ENCODE measurements at places on chromosomes 11 and 22.

DNA sequence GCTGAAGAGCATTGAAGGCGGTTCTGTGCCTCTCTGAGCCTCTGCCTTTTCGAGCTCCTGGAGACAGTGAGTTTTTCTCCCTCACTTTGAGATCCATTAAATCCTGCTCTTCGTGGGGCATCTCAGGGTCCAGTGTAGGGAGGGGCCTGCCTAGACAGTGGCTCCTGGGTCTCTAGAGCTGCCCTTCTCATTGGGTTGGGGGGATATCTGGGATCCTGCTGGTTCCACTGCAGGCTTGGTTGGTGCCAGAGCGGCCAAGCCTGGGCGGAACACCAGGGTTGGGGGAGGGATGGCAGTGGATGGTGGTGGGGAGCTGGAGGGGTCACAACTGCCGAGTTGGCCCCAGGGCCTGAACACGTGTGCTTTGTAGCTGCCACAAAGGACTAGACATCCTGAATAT lies 52.2 kb upstream of the CARS1 start:
- H3K4me1 ChIP-seq: no peaks in the 10 kb centered on the region
- no peak overlapping the region for H3K4me3 ChIP-seq
- no peak for DNase-seq
- H3K27ac ChIP-seq: no peak overlapping the region
- peaks cover 2% of the 10 kb centered on the region for H3K27me3 ChIP-seq

- no peak overlapping the region for H3K27ac ChIP-seq
- no peaks in the 10 kb centered on the region for H3K27me3 ChIP-seq
- H3K4me3 ChIP-seq: no peak overlapping the region
- DNase-seq: no peak
These were observed 38.2 kb upstream of the SESN3 start for GRCh38 chr11:95269036-95269819.

DNA sequence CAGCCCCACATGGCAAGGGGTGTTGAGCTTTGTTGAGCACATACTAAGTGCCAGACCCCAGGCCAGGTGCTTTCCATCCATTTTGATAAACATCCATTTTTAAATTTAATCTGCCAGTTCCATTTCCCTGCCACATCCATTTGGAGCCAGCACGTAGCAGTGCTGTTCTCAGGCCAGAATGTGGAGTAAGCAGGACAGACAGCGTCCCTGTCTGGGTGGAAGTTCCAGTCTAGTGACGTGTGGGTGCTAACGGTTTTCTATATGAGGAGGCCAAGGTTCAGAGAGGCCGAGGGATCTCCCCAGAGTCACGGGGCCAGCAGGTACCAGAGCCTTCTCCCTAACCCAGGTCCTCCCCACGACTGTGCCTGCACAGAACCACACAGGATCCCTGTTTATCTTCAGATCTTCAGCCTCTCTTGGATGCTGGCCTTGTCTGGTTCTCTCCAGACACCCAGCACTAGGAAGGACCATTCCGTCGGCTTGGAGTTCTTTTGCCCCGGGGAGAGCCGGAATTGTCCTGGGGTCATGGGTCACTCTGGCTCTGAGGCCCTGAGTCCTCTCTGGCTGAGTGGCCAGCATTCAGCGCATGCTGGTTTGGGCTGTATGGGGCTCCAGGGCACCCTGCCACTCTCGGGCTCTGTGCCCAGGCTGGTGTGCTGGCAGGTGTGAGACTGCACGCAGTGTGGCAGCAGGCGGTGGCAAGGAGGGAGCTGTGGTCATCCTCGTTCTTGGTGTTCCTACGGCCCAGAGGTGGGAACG lies 63.6 kb upstream of the PPARA start:
- H3K4me1 ChIP-seq: peaks cover 23% of the 10 kb centered on the region
- no peaks in the 10 kb centered on the region for H3K27me3 ChIP-seq
- no peak overlapping the region for H3K27ac ChIP-seq
- no peaks in the 10 kb centered on the region for H3K36me3 ChIP-seq
- DNase-seq: no peak

- DNase-seq: no peak
- H3K4me1 ChIP-seq: peaks cover 19% of the 10 kb centered on the region
- no peaks in the 10 kb centered on the region for H3K36me3 ChIP-seq
- no peak overlapping the region for H3K27ac ChIP-seq
These were observed 9.4 kb downstream of the PLAAT2 start for GRCh38 chr11:63553759-63554158.

DNA sequence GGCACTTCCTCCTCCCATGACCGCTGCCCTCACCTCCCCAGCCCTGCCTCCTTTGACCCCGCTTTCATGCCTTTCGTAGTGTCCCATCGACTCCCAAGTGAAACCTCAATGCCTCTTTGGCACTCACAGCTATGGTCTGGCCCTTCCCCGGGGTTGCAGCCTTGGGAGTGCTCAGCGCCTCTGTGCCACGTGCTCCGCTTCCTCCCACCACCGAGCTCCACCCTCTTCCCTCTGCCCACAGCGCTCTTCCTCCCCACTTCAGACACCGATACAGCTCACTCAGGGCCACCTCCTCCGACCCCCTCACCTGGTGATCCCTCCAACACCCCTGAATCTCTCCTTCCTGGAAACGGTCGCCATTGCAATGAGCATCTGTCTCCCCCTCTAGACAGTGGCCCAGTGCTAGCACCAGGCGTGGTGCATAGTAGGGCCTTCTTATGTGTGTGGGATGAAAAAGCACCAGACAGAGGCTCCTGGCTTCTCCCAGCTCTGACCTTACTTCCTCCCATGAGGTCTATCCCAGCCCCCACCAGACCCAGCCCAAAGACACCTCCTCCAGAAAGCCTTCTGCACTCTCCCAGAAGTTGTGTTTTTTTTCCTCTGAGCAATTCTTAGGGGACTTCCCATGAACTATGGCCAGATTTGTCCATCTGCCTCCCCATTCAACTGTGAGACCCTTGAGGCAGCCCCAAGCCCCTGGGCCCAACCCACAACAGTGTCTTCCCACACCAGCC lies 16.4 kb upstream of the SCGB1A1 start:
- no peaks in the 10 kb centered on the region for H3K36me3 ChIP-seq
- peak overlapping the region; percentile 9 for H3K27ac ChIP-seq
- H3K4me1 ChIP-seq: peaks cover 67% of the 10 kb centered on the region
- DNase-seq: no peak
